Breast epithelium (tissue), 4 donors: ENCODE measurements at places on chromosomes 2 and 18. TPM values are rescaled to one million over a fixed set of nuclear protein-coding genes. Genes with fewer than 3 reads are reported as not detected.

The GLI2 gene
- total RNA-seq, result 1.0 TPM

The FOXD4L1 gene
- 0.44 TPM for total RNA-seq

The IWS1 gene
- 43.2 TPM for total RNA-seq

GRCh38 chr18:38646296-38646695, 1080.7 kb upstream of the CELF4 start:
- no peak overlapping the region for H3K27ac ChIP-seq
- H3K36me3 ChIP-seq, result no peaks in the 10 kb centered on the region
- no peaks in the 10 kb centered on the region for H3K27me3 ChIP-seq
- DNase-seq, result no peak
- H3K4me3 ChIP-seq, result no peak overlapping the region

The TMEFF2 gene
- total RNA-seq, result not detected

DNA sequence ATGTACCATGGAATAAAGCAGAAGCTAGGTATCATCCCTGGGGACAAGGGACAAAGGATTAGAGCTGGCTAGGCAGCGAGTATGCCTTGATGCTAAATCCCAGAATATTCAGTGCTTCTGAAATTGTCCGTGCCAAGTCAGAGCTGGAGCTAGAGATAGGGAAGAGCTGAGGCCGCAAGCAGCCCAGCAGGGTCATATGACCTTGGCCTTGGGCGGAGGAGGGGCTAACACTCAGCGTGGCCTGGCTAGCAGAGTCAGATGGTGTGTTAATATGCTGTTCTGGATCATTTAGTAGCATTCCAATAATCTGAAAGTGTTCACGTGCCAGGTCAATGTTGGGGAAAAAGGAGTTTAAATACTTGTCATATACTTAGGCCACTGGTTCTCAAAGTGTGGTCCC, 374.8 kb downstream of the CLIP4 start:
- H3K36me3 ChIP-seq, result no peaks in the 10 kb centered on the region
- H3K27ac ChIP-seq, result no peak overlapping the region
- H3K4me1 ChIP-seq, result no peaks in the 10 kb centered on the region
- H3K27me3 ChIP-seq, result no peaks in the 10 kb centered on the region

DNA sequence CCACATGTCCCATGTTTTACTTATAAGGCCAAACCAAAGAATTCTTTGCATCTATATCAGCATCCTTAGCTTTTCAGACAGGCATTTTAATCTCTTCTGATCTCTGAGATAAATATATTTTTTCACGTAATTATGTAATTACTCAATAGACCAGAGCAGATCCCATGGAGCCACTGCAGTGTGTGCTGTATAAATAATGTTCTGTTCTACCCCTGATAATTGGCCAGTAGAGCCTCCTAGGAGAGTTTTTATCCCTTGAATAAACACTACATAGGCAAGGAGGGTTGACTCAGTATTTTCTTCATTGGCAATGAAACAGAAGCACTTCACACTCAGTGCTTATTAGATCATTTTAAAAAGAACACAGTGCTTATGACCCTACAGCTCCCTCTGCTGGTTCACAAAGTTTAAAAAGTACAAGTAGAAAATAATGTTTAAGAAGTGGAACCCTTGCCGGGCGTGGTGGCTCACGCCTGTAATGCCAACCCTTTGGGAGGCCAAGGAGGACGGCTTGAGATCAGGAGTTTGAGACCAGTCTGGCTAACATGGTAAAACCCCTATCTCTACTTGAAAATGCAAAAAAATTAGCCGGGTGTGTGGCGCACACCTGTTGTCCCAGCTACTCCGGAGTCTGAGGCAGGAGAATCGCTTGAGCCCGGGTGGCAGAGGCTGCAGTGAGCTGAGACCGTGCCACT, 91.9 kb downstream of the PPP1R1C start:
- no peak overlapping the region for H3K4me3 ChIP-seq
- no peaks in the 10 kb centered on the region for H3K4me1 ChIP-seq
- no peaks in the 10 kb centered on the region for H3K27me3 ChIP-seq
- H3K36me3 ChIP-seq, result no peaks in the 10 kb centered on the region
- H3K27ac ChIP-seq, result no peak overlapping the region
